ENCODE measurements at places on chromosomes 7 and 10. TPM values are rescaled to one million over a fixed set of nuclear protein-coding genes. Genes with fewer than 3 reads are reported as not detected.
A peak's percentile ranks its signal among the peaks of the same experiment; 100 is the strongest.

The MACC1 gene
- total RNA-seq: 61.7 TPM

- no peak for DNase-seq
These were observed 48.3 kb upstream of the PITRM1 start for GRCh38 chr10:3220853-3221252.

GRCh38 chr10:117539361-117539773, 3.2 kb upstream of the EMX2 start:
- DNase-seq: no peak

DNA sequence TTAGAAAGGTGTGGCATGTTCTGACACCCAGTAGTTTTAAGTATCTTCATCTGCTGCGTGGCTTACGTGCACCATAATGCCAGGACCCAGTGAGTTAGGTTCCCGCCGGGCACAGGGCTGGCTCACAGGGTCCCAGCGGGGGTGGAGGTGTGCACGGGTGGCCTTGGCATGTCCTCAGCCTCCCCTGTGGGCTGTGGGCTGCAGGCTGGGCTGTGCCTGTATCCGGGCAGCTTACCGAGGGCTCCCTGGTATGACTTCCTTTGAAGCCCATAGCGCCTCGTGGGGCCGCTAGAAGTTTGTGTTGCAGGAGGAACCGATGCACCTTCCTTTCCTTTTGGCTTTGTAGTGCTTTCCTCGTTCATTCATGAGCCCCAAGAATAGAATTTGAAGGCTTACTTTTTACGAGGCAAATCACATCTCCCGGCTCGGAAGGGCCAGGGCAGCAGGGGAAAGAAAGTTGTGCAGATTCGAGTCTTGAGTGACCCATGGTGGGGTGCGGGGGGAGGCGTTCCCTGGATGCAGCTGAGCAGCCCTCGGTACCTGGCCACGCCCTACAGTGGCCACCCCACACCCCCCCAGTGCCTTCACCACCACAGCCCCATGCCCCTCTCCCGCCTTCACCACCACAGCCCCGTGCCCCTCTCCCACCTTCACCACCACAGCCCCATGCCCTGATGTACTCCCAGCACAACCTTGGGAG, 113.2 kb downstream of the WDR37 start:
- no peak for DNase-seq

DNA sequence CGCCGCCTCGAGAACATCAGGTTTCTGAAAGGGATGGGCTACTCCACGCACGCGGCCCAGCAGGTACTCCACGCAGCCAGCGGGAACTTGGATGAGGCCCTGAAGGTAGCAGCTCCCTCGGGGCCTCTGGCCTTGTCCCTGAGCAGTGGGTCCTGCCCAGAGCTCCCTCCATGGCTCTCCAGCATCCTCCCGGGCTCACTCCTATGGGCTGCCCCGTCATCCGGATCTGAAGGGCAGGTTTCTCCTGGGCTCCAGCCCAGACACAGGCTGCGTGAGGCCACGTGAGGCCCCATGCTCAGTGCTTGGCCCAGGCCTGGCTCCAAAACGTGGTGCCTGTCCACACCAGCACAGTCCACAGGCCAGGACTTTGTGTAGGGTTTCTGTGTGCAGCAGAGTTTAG, 32.5 kb downstream of the NUB1 start:
- DNase-seq: no peak

- no peak for DNase-seq
These were observed 6.8 kb upstream of the AGR2 start for GRCh38 chr7:16811551-16811950.

- DNase-seq: no peak
These were observed 141.9 kb downstream of the DNAJB9 start for GRCh38 chr7:108711611-108712010.

- no peak for DNase-seq
These were observed 72.3 kb downstream of the AMPH start for GRCh38 chr7:38558761-38559345.

GRCh38 chr10:108409306-108409705, 1244.8 kb upstream of the SORCS1 start:
- no peak for DNase-seq

- no peak for DNase-seq
These were observed 56.4 kb downstream of the ETV1 start for GRCh38 chr7:13933091-13933490.

DNA sequence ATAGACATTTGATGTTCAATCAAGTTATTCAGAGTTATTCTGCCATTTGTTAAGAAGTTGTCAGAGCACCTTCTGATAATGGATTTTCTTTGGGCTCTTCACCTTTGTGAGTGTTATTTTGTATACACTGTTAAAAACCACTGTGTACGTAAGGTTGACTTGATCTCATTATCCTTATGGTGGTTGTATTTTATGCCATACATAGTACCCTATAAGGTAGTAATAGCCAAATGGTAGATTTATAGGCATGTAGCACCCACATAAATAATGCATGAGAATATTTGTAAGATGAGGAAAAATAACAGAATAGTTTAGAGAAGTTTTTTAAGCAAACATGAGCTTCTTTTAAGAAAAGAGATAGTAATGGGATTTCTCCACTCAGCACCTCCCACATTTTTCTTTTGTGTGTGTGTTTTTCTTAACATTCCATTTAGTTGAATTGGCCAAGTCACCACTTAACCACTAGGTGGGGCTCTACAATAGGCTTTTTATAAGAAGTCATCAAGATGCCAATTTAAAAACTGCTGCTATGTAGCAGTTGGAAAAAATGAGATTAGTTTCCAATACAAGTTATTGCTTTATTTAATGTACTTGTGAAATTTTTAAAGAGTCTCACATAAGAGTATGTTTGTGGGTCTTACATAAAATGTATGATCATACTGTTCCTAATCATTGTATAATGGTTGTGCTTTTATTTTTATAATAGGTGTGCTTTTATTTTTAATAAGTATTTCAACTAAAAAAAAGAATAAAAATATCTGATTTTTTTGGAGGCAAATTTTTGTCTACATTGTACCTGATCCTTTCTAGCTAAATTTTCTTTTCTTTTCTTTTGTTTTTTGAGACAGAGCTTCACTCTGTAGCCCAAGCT, 41.1 kb upstream of the STMP1 start:
- DNase-seq: peak; percentile 69
